ENCODE measurements at places on chromosomes 3 and 15.
A peak's percentile ranks its signal among the peaks of the same experiment; 100 is the strongest.

DNA sequence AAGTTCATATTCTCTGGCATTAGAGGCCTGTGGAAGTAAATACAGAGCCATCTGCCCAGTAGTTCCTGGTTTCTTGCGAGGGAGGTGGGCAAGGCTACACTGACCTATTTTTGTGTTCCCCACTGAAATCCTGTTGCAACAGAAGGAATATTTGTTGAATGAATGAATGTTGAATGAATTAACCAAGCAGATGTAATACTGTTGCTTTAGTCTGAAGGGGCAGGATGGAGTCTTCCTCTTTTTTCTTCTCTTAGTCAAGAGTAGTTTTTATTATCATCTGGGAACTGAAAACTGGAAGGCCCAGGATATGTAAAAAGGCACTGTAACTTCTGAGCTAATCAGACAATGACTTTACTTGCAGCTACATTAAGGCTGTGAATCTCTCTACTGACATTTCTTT is 17.1 kb downstream of the BLOC1S6 start:
- no peak for DNase-seq

GRCh38 chr3:46667657-46668056 is 25.8 kb downstream of the ALS2CL start:
- DNase-seq: no peak

GRCh38 chr3:30353711-30354467 is 252.5 kb upstream of the TGFBR2 start:
- peak; percentile 90 for DNase-seq

DNA sequence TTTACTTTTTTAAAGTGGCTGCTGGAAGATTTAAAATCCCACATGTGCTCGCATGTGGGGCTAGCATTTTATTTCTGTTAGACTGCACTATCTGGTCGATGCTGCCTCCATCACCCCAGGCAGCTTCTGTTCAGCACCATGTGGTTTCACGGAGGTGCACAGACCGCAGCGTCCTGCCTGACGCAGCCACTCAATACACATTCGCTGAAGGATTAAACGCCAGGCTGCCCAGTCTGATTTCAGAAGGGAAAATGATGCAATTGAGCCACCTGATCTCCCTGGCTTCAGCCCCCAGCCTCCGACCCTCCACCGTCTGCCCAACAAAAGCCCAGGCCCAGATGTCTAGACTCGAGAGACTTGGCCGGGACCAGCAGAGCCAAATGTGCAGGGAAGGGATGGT is 84.5 kb downstream of the MEGF11 start:
- no peak for DNase-seq

DNA sequence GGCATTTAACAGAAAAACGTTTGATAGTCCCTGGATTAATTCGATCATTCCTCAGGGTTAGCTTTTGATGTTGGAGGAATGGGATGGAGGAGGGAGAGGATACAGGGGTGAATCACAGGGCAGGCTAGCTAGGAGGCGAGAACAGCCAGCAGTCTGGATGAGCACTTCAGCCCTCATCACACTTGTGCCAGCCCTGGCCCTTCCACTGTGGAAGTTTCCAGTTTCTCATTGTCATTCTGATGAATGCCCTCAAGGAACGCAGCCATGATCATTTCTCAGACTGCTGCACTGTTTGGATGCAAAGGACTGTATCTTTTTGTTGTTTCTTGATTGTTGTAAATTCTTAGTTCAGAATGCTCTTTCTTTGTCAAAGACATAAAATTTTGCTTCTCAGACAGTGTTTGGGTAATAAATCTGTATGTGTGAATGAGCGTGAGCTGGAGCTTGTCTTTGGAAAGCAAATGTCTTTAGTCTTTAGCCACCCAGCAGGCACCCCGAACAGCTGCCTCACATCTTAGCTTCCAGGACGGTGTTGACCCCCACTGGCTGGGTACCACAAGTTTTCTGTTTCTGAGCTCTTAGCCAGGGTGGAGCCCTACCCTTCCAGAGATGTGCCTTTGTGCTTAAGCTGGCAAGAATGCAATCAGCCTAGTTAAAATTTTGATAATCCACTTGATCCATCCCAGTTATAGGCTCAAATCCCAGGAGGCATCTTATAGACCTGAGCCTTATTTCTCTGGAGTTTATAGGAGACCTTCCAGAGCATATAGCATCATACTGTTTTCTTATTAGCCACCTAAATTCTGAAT is 121.1 kb downstream of the PDCD6IP start:
- no peak for DNase-seq
